ENCODE measurements at places on chromosomes 1 and 21. TPM values are rescaled to one million over a fixed set of nuclear protein-coding genes. Genes with fewer than 3 reads are reported as not detected.

The TMCC2 gene
- 11.9 TPM for total RNA-seq

The FTCD gene
- total RNA-seq, result 18.9 TPM

The OR2L13 gene
- not detected for total RNA-seq

The OPTC gene
- not detected for total RNA-seq

The ESRRG gene
- total RNA-seq, result 47.1 TPM

The TNNT2 gene
- total RNA-seq, result 4,623 TPM

DNA sequence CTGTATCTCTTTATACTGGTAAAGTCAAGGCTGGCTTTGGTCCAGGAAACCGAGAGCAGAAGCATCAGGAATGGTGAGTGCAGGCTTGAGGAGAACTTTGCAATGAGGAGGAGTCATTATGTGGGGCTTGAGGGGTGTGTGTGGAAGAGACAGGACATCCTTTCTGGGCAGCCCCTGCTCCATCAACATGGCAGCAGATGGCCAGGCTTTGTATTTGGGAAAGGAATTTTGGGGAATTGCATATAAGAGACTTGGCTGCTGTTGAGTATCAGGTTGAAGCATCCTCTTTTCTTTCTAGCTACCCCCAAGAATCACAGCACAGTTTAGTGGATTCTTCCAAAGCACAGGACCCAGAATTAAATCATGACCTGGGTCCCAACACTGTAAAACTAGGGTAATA, 33.4 kb downstream of the VTCN1 start:
- no peak for DNase-seq

GRCh38 chr21:32523988-32524719, 61.2 kb downstream of the TCP10L start:
- DNase-seq, result peak; percentile 80

- DNase-seq, result peak; percentile 2
These were observed 62.5 kb downstream of the TBX15 start for GRCh38 chr1:118925651-118926050.

GRCh38 chr1:180947901-180948640, 35.4 kb downstream of the KIAA1614 start:
- DNase-seq, result peak; percentile 44

DNA sequence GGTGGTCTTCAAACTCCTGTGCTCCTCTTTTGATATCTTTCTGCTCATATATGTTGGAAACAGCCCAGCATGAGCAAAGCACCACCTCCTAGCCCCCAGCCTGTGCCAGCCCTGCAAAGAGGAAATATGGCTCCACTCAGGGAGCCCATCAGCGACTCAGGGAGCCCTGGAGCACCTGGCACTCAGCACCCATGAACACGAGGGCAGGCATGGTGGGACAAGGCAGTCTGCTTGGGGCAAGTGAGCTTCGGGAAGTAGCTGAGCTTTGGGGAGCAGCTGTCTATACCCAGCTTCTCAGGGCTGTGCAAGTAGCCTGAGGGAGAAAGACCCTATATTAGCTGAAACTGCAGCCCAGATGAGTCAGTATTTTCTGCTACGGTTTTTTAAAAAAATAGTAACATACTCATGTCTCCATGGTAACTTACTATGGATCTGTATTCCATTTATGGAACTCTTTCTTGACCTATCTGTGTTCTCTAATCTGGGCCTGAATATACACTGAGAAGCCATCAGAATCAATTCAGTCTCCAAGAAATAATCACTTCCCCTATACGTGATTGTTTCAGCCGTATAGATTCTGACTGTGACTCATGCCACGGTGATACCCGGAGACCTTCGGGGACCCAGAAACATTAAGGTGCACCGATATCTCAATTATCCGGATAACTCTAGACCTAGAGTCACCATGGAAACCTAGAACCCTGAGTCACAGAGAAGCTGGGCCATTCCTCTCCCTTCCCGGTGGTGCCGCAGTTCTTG, 1.5 kb upstream of the ETS2 start:
- no peak for DNase-seq

DNA sequence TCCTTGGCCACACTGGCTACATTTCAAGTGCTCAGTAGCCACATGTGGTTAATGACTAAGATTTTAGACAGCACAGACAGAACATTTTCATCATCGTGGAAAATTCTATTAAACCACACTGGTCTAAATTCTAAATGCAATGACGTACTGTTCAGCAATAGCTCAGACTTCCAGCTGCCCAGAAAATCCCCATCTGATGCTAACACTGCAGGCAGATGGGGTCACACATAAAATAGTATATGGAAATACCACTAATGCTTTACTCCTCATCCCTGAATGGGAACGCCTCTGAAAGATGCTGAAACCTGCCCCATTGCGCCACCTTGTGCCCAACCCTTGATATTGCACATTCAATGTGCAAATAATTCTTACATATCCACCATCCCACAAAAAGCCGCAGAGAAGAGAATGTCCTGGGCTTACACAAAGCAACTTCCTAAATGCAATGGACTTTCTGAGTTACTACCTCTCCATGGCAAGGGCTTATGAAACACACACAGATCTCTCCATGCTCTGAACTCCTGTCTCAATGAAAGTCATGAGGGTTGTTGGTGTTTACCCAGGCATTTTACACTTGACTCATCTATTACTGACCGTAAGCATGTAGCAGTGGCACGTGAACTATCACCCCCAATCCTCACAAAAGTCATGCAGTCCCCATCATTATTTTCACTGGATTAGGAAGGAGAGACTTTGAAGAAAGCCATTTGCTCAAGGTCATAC, 20.3 kb upstream of the SLC5A9 start:
- DNase-seq, result peak; percentile 96

- no peak for DNase-seq
These were observed 12.7 kb upstream of the HEYL start for GRCh38 chr1:39652105-39652504.

- DNase-seq, result peak; percentile 94
These were observed 10.0 kb downstream of the PDPN start for GRCh38 chr1:13593511-13594131.

- peak; percentile 68 for DNase-seq
These were observed 43.5 kb downstream of the CHIA start for GRCh38 chr1:111334169-111334568.

GRCh38 chr21:35394634-35395369, 345.7 kb upstream of the RUNX1 start:
- no peak for DNase-seq

- DNase-seq, result no peak
These were observed 134.6 kb upstream of the RUNX3 start for GRCh38 chr1:25064465-25065240.

GRCh38 chr1:15177710-15178166, 24.2 kb downstream of the TMEM51 start:
- peak; percentile 48 for DNase-seq

DNA sequence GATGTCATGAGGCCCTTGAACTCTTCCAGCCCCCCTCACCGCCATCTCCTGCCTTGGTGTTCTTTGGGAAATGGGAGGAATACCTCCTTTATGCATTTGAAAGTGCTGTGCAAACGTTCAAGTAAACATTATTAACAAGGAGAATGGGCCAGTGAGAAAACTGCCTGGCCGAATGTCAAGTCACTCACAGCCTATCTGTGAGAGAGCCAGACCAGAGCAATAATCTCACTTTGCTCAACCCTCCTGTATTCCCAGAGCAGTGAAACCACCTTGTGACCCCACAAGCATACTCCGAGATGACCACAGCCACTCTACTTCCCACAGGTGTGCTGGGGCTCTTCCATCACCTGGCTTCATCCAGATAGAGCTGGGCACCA, 5.2 kb downstream of the TAL1 start:
- no peak for DNase-seq

DNA sequence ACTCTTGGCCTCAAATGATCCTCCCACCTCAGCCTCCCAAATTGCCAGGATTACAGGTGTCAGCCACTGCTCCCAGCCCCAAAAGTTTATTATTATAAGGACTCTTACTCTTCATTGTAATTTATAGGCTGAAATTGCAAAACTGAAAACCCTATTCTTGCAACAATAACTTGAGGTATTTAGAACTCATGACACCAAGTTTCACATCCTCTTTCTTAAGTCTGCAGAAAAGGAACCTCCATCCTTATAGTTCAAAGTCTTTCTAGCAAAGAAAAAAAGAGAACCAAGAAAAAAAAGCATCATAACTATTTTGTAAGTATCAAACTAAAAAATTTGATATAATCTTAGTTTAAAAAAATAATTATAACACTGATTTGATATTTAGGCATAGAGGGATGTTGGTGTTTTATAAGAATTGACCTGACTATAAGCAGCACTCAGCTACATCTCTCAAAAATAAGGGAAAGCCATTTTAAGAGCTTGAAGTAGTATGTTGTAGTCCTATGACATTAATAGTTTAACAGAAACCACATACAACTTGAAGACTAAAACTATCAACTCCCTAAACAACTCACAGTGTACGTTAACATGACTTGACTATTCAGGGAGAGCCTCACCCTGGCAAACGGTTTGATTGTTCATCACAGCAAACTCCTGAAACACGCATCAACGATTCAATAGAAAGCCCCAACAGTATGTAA, 122.4 kb downstream of the AKT3 start:
- DNase-seq, result no peak

GRCh38 chr1:10960411-10961299, 51.8 kb upstream of the TARDBP start:
- DNase-seq, result peak; percentile 91

- peak; percentile 22 for DNase-seq
These were observed 1.2 kb upstream of the CAMTA1 start for GRCh38 chr1:6783936-6784559.

- DNase-seq, result no peak
These were observed 292.8 kb downstream of the DISC1 start for GRCh38 chr1:231919239-231919885.

DNA sequence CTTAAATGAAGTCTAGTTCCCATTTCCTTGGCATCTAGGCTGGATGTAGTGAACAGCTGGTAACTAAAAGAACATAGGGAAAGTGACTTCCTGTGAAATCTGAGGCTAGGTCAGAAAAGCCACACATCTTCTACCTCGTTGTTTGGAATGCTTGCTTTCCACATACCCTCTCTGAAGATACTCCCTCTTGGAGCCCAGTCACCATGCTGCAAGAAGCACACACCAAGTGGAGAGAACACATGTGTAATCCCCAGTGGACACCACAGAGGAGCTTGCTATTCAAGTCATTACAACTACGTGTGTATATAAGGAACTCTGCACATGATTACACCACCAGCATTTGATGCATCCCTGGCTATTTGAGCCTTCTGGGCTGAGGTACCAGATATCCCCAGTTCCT, 125.9 kb downstream of the RGS21 start:
- DNase-seq, result no peak

- DNase-seq, result peak; percentile 69
These were observed at the start of gene TNFRSF1B for GRCh38 chr1:12166834-12167492. TNFRSF1B (plus strand) TSS chr1:12166991; CDS start chr1:12167092, 101 bp downstream.

- peak; percentile 29 for DNase-seq
These were observed 8.6 kb downstream of the NECTIN4 start for GRCh38 chr1:161080441-161081405.

All from cardiac muscle cell (in vitro differentiated cells and primary cell).